Caco-2 (cell line): ENCODE measurements at places on chromosomes 1 and 21. TPM values are rescaled to one million over a fixed set of nuclear protein-coding genes. Genes with fewer than 3 reads are reported as not detected.

CFAP45 gene
- 1.1 and 1.5 TPM in 2 replicates for total RNA-seq

GPR153 gene
- total RNA-seq = 2.7 and 3.2 TPM in 2 replicates

CD5L gene
- not detected in 2 replicates for total RNA-seq

C8B gene
- not detected in 2 replicates for total RNA-seq

AK5 gene
- not detected in 2 replicates for total RNA-seq

FAM167B gene
- 0.34 and 0.70 TPM in 2 replicates for total RNA-seq

CHIA gene
- total RNA-seq = not detected in 2 replicates

PRELP gene
- total RNA-seq = not detected in 2 replicates

TMIGD3 gene
- 0.35 and 0.88 TPM in 2 replicates for total RNA-seq

SPATA46 gene
- not detected in 2 replicates for total RNA-seq

MATN1 gene
- not detected in 2 replicates for total RNA-seq

DNA sequence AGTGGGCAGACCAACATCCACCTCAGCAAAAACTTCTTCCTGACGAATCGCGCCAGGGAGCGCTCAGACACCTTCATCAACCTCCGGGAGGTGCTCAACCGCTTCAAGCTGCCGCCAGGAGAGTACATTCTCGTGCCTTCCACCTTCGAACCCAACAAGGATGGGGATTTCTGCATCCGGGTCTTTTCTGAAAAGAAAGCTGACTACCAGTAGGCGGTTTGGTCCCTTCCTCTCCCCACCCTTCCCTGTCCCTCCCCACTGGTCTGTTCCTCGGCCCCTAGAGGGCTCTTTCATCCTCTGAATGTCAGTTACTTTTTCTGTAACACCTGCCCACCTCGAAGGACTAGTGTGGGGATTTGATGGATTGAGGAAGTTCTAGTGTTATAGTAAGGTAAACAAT is 46.9 kb downstream of the CAPN2 start:
- DNase-seq = no peak

GRCh38 chr1:233340966-233341516 is 13.5 kb downstream of the MAP3K21 start:
- no peak for DNase-seq

- peak; percentile 72 for DNase-seq
These were observed 1.4 kb upstream of the SSBP3 start for GRCh38 chr1:54407404-54408146.

GRCh38 chr1:199701726-199702125 is 325.8 kb upstream of the NR5A2 start:
- DNase-seq = no peak

GRCh38 chr1:208248307-208248801 is 4.2 kb upstream of the PLXNA2 start:
- DNase-seq = no peak

GRCh38 chr1:192512426-192513162 is 63.0 kb upstream of the RGS1 start:
- DNase-seq = no peak

DNA sequence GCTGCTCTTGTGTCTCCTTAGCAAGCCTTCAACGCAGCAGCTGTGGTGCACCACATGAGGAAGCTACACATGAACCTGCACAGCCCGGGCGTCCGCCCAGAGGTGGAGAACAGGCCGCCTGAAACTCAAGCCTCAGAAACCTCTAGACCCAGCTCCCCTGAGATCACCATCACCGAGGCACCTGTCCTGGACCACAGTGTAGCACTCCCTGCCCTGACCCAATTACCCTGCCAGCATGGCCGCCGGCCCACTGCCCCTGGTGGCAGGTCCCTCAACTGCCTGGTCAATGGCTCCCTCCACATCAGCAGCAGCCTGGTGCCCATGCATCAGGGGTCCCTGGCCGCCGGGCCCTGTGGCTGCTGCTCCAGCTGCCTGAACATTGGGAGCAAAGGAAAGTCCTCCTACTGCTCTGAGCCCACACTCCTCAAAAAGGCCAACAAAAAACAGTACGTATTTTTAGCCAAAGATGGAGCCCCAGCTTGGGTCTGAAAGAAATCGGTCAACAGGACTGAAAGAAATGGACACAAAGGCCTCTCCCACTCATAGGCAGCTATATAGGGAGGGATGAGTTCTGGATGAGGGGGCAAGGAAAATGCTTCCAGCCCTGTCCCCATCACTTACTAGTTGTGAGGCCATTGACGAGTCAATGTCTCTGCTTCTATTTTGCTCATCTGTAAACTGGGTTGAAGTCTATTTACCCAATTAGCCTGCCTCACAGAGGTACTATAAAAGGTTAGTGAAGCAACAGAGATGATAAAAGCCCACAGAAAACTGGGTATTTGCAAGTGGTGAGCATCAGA is 28.5 kb downstream of the CAMK1G start:
- no peak for DNase-seq

DNA sequence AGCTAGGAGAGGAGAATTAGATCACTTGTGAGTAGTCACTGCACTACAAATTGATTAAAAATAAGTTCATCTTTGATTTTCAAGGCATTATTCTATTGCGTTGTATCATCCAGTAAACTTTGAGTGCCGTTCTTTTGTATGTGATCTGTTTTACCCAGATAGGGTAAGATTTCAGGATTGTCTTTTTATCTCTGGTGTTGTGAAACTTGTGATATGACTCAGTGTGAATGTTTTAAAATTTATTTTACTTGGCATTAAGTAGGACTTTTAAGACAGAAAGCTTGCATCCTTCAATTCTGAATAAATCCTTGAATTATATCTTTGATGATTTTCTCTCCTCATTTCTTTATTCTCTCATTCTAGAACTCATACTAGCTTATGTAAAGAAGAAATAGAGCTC is 93.3 kb upstream of the ADAMTS5 start:
- DNase-seq = no peak

- DNase-seq = no peak
These were observed 64.4 kb downstream of the CDC7 start for GRCh38 chr1:91564888-91565701.

DNA sequence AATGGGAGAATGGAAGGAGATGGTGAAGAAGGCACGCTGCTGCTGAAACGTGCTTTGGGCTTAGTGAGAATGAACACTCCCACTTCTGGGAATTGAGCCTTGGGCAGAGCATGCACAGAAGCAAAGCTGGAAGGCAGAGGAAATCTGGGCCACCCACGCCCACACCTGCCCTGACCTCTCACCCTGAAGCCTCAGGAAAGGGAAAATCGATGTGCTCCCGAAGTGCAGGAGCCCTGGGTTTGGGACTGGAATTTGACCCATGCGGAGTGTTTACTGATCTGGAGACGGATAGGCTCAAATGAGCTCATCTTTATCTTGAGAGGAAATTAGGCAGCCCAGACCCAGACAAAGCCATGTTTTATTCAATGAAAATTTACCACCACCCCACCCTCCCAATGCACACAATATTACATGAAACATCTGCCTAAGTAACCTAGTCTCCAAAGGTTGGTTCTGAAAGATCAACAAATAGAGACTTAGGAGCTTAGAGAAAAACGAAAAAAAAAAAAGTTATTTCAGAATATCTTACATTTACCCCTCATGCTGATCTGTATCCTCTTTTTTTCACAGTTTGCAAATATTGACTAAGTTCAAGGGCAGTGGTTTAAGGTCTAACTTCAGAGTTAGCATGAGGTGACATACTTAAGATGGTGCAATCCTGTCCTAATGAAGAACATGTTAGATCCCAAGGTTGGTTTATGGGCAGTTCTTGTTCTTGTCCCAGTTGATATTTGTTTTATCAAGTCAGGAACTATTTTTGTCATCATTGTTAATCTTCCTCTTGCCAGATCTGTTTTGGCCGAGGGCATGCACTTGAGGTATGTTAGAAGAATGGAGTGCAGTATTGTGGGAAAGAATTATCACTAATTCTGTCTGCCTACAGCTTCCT is 63.0 kb downstream of the PROX1 start:
- DNase-seq = peak; percentile 76

DNA sequence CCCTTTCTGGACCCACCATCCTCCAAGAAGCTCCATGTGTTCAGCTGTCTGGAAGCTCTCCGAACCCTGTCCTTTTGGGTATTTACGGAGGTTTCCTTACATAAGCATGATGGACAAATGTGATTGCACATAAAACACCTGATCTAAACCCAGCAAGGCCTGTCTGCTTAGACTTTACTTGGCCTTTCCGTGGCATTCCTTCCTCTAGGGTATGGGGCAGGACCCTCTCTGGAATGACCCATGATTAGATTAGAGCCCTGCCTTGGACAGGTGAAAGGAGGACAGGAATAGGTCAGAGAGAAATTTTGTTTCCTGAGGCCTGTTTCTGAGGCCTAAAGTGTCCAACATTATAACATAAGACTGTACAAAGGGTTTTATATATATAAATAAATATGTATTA is 16.9 kb downstream of the PTPRU start:
- DNase-seq = no peak

DNA sequence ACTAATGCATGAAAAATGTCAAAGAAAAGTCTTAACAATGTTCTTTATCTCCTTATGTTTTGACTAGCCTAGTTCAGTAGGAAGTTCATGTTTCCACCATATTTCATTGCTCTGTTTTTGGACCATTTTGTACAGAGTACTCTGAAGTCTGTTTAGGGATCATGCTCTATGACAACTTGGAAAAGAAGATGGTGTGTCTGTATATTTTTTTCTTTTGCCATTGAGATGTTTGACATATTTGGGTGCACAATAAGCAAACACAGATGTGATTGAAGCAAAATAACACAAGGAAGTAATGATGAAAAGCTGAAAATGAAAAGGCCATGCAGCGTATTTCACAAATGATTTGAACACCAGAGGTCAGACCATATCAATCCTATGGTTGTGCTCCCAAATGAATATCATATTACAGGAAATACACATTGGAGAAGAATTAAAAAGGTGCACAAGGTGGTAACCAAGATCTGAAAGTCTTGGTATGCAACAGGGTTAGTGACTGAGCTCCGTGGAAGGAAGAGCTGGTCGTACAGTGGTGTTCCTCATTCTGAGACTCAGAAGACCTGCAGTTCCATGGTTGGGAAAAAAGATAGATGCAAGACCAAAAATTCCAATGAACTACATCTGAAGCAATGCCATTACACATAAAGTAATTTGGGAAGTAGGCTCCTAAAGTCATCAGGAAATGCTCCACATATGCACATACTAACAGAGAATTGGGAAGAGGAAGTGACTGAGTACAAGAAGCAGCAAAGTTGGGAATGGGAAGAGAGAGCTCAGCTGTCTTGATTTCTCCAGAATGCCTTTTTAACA is 463.5 kb downstream of the LMO4 start:
- DNase-seq = no peak

DNA sequence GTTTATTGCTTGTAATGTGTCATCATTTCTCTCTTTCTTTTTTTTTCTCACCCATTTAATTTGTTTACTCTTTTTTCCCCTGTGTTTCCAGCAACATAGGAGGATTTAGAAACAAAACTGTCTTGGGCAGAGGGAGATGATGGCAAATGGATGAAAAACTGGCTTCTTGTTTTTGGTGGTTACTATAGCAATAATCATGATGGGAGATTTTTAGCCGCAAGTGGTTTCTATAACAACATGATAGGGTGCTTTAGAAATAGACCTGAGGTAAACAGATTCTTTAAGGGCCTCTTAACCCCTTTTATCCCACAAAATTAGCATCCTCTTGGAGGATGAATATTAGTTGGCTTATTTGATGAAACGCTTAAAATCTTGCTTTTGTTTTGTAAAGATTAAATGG is 51.6 kb downstream of the CRB1 start:
- no peak for DNase-seq

GRCh38 chr1:246170574-246171261 is 336.4 kb downstream of the SMYD3 start:
- DNase-seq = no peak

GRCh38 chr21:41744028-41744930 is 22.6 kb downstream of the RIPK4 start:
- DNase-seq = no peak

DNA sequence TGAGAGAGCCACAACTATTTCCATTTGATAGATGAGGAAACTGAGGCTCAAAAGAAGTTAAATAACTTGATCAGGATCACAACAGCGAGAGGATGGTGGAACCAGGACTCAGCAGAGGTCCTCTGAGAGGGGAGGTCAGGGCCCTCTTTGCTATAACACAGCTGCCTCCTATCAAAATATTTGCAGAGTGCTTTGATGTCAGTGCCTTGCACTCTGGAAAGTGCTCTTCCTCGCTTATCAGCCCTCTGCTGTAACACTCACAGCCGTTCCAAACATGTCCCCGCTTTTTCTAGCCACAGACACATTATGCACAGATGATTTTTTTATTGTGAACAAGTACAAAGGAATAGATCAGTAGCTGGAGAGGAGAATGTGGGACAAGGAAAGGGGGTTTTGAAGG is 71.8 kb upstream of the ARHGAP29 start:
- no peak for DNase-seq

GRCh38 chr1:182260516-182260915 is 131.1 kb downstream of the GLUL start:
- no peak for DNase-seq

GRCh38 chr1:161073474-161074121 is 3.9 kb upstream of the ARHGAP30 start:
- DNase-seq = no peak

DNA sequence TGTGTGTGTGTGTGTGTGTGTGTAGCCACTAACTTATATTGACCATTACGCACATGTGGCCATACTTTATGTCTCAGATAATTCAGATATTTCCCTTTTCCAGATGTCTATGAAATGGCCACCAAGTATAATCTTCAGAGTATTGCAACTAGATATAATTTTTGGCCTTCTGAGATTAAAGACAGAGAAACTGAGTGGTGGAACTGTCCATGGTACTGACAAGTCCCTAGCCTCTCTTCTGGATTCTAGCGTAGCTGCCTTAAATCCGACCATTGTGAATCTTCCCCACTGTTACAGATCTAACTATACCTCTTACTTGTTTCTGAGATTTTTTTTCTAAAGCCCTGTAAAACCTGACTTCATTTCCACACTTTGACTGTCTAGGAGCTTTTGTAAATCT is 100.0 kb upstream of the SERTAD4 start:
- no peak for DNase-seq

- no peak for DNase-seq
These were observed 32.3 kb downstream of the SHISAL2A start for GRCh38 chr1:52665006-52665941.

DNA sequence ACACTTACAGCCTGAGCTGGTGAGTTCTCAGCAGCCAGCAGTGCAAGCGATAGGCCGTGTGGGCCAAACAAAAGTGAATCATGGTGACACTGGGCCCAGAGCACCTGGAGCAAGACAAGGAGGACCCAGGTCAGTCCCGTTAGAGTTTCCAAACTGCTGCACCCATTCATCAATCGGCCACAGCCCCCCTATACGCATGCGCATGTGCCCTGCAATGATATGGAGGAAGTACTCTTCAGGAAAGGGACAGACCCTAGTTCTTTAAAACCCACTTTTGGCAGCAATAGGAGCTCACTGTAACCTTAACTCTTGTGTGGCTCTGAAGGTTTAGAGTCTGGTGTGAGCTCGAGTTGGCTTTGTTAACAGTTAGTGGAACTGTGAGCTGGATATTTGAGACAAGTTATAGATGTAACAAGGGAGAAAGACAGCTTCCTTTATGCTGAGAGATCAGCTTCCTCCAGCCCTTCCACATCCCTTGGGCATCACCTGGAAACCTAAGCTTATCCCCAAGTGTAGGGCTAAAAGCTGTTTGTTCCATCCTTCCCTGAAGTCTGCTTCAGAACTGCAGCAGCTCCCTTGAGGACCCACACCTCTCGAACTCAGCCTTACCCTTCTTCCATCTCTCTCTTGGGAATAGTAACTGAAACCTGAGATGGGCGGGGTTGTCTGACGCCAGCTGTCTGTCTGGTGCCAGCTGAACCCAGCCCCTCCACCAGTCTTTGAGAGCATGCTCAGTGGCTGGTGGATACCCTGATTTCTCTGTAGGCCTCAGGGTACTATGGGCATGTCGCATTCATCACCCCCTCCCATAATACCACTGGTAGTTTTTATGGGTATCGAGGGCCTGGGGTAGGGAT is 17.7 kb downstream of the NMNAT1 start:
- DNase-seq = no peak
